NCI-H1694 (cell line): ENCODE measurements at places on chromosomes 2 and 18.

- no peak for DNase-seq
Observed at GRCh38 chr18:29979881-29980280, 1062.7 kb downstream of the DSC3 start.

DNA sequence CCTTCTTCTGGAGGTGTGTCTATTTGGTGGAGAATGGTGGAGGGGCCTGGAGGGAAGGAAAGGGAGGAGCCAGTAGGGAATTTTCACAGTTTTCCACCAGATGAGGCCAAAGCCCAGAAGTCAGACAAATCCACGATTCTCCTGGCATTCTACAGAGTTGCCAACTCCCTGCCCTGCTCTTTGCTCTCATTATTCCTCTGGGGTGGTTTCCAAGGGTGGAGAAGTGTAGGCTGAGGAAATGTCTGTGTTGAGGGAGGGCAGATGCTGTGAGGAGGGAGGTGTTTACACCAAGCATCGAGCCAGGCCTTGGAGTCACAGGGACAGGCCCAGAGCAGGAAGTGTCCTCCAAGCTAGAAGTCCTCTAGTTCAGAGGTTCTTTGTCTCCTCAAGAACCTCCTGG is 124.1 kb upstream of the LGALSL start:
- no peak for DNase-seq

DNA sequence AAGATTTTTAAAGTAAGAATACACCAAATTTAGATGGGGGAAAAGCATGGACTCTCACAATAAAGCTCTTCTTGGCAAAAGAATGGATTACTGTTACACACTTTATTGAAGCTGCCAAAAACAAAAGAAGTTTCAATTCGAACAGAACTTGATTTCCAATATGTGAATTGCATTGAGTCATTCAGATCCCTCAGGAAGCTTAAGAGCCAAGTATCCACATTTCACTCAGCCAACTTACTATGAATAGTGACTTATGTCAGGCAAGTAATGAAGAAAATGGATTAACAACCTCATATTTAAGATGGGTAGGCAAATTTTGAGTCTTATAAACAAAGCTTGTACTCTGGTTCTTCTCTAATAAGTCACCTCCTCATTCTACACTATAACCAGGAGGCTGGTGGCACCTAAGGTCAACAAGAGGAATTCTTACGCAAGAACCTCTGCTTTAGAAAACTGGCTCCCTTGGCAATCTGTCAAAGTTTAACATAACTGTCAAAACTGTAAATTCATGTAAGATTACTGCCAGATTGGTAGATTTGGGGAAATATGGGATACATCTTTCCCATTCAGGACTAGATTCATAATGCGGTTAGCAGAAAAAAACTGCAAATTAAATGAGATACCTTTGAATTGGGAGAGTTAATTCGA is 6.0 kb downstream of the HADHA start:
- DNase-seq, result no peak

DNA sequence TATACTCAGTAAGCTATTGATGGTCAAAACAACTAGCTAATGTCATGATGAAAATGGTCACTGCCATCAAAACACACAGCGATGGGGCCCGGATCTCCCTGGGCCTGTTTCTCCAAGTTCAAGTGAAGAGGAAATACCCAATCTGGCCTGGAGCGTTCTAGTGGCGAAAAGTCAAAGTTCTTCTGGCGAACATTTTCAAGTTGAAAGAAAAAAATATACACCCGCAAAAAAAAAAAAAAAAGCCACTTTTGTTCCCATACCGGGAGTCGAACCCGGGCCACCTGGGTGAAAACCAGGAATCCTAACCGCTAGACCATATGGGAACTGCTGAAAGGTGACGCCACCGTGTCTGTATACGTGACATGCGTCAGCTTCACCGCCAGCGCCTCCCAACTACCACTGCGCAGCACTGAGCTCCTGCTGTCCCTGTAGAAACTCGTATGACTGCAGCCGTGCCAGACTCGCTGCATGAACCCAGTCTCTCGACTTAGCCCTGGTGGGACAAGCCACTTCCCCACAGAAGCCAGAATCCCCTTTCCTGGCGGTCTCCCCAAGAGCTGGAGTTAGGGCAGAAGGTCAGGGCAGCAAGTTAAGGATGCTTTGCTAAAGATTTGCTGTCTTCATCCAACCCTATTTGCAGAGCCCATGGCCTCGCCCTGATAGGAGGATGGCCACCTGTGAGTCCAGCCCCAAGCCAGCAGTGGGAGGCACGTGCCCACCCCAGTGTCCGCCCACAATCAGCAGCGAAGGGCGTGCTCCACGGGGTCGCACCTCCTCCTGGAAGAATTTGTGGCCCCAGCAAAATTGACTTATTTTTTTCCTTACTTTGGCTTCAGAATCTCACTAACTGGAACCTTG is 5.6 kb upstream of the IMP4 start:
- DNase-seq, result peak; percentile 83

DNA sequence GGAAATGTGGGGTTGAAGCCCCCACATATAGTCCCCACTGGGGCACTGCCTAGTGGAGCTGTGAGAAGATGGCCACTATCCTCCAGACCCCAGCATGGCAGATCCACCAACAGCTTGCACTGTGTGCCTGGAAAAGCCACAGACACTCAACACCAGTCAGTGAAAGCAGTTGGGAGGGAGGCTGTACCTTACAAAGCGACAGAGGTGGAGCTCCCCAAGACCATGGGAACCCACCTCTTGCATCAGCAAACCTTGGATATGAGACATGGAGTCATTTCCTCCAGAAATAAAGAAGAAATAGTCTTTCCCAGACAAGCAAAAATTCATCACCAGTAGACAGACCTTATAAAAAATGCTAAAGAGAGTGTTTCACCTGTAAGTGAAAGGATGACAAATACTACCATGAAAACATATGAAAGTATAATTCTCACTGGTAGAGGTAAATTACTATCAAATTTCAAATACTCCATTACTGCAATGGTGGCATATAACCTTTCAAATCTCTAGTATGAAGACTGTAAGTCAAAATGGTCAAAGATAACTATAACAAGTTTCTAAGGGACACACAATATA is 152.6 kb upstream of the EPHA4 start:
- no peak for DNase-seq

GRCh38 chr2:66733364-66733999 is 298.6 kb downstream of the MEIS1 start:
- peak; percentile 29 for DNase-seq

DNA sequence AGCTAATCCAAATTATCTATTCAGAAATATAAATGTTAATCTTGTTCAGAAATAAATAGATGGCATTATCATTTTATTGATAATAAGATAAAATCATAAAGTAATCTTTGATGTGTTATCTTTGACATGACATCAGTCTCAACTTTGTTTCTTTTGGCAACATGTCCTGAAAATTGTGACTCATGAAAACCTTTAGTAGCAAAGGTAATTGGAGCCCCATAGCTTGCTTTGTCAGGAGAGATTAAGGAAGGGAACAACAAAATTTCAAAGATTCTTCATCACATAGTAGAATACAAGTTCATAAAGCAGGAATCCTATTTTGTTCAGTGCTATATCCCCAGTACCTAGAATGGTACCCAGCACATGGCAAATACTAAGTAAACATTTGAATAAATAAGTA is 165.4 kb downstream of the KCNE4 start:
- no peak for DNase-seq

DNA sequence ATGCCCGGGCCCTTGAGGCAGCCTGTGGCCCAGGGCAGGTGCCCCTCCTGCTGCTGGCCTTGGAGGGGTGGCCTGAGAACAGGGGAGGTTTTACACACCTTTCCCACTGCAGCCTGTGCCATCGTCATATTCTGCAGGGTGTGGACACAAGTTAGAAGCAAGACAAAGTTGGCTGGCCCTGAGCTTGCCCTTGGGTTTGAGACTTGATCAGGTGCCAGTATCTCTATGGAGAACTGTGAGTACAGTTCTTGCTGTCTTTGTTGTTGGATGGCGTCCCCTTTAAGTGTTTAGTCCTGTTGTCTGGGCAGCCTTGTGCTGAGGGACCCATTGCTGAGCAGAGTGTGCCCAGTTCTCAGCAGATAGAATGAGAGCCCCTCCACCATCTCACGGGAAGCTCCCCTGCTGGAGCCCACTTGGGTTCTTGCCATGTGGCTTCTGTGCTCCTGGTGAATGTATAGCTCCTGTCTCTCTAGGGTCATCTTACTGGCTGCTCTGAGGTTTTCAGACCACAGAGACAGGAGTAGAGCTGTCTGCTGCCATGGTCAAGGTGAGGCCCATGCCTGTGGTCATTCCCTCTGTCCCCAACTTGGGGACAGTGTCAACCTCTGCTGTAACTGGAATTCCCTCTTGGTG is 115.9 kb downstream of the SH3RF3 start:
- no peak for DNase-seq

DNA sequence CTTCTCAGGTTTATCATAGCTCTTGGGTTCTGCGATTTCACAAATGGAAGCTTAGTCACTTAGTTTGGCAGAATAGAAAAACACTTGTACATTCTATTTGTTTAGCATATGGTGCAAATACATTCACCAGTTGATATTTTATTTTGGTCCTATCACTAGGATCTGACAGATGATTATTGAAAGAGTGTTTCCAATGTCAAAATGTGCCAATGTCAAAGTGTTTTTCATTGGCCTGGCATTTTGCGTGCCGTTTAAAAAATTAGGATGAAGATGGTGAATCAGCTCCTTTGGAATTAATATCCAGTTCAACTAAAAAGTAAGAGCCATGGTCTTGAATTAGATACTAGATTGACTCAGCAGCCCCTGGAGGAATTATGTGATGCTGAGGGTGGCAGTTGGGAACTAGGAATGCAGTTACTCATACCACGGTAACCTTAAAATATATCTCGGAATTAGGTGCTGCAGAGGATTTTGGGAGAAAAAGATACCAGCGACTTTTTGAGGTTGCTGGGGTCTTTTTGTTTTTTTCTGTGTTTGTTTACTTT is 87.0 kb downstream of the SPHKAP start:
- no peak for DNase-seq

DNA sequence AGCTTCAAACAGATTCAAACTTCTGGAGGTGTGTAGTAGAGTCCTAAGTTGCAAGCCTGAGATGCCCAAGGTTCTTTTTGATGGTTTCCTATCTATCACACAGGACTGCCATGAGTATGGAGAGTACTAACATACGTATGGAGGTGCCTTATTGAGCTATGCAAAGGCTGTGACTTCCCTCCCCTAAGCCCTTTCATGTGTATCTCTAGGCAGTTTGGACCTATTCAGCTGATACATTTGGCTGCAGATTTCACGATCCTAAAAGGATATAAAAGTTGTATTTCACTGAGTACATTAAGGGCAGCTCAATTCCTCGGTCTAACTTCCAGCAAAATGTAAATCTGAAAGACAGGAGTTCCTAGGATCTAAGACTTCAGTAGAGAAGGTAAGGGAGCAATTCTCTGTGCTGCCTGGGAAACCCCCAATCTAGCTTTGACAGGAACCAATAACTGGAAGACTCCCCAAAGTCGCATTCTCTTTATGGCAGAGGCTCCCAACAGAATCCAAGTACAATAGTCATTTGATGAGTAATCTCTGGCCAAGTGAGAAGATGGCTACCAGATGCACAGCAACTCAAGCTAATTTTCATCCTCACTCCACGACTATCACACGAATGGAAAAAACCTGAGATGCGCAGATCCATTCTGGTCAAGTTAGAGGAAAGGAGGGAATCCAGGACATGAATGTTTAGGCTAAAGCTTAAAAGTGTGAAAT is 83.8 kb downstream of the ATL2 start:
- no peak for DNase-seq

- DNase-seq, result no peak
Observed at GRCh38 chr2:162704496-162704895, 134.1 kb downstream of the KCNH7 start.

GRCh38 chr2:37376421-37377186 is 32.2 kb downstream of the QPCT start:
- no peak for DNase-seq

GRCh38 chr2:212537726-212538304 is 787 bp downstream of the ERBB4 start:
- no peak for DNase-seq

- no peak for DNase-seq
Observed at GRCh38 chr2:26352892-26353291, 6.3 kb upstream of the ADGRF3 start.

GRCh38 chr2:8009010-8009597 is 672.8 kb upstream of the ID2 start:
- DNase-seq, result no peak

DNA sequence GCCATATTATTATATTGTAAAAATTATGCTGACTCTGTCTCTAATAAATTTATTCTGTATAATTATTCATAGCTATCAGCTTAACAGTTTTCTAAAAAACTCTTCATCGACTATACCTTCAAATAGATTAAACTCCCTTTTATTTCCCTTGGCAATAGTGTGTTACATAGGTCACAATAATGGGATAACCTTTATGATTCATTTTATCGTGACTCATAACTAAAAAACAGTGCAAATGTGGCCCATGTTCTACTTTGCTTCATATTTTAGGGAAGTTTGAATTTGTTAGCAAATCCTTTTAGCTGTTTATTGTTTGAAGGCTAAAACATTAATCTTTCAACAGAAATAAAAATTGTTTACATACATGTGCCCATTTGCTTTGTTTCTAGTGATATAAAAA is 783.2 kb upstream of the CDH2 start:
- no peak for DNase-seq

DNA sequence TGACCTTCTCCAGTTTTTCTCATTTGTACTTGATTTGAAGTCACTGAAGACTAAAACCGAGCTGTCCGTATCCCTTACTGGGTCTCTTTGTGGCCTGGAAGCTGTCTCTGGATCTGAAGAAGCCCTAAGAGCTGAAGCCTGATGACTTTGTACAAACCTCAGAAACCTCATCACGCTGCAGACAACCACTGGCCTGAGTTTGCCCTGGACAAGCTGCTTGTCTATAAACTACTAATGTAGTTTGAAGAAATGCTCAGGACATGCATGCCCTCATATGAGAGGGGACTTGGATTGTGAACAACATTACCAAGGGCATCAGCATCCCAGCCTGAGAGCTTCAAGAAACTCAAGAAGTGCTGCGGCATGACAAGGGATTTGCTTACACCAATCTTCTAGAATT is 79.3 kb upstream of the CBLN2 start:
- DNase-seq, result no peak

- no peak for DNase-seq
Observed at GRCh38 chr2:101002562-101003277, 631 bp downstream of the RPL31 start.

DNA sequence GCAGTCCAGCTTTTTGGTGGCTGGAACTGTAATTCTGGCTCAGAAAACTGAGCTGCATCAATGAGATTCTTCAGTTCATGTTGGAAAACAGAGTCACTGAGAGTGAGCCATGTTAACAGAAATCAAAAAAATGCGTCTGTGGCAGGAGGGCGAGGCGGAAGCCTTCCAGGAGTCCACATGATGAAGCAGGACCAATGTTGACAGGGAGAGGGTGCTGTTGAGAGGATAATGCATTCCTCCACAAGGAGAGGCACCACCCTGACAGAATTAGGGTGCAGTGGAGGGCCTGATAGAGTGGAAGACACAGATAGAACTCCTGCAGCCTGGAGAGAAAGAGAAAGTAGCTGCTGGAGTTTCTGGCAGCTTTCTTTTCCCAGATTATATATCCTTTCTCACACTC is 111.5 kb downstream of the MGAT5 start:
- DNase-seq, result no peak
